ELF-1 (cell line): ENCODE measurements at places on chromosomes 7 and 10.

DNA sequence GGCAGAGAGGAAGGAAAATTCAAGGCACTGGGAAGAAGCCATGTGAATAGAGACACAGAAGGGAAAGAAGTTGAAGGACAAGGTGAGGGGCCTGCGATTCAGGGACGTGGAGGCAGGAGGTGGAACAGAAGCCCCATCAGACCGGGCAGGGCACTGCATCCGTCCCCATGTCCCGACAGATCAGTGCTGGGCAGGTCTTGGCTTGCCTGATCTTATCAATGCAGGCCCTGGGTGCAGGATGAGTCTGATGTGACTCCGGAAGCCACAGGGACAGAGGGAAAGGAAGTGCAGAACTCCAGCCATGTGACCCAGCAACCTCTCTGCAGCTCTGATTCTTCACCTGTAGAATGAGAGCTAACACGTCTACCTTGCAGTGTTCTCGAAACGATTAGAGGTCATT lies 136.2 kb upstream of the CTBP2 start:
- DNase-seq: no peak

DNA sequence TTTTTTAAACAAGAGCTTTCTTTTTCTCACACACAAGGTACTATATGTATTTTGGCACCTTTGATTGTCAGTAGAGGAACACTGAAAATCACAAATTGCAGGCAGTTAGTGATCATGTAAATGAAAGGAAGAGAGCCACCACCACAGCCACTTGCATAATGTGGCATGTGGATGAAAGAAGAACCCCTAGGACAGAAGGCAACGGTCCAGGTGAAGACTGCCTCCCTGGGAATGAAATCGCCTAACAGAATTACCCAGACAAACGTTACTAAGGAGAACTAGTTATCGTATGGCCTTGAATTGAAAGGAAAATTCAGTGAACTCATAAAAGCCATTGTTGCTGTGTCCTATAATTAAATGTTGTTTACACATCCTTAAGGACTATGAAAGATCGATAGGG lies 41.2 kb upstream of the PTPRZ1 start:
- DNase-seq: no peak

DNA sequence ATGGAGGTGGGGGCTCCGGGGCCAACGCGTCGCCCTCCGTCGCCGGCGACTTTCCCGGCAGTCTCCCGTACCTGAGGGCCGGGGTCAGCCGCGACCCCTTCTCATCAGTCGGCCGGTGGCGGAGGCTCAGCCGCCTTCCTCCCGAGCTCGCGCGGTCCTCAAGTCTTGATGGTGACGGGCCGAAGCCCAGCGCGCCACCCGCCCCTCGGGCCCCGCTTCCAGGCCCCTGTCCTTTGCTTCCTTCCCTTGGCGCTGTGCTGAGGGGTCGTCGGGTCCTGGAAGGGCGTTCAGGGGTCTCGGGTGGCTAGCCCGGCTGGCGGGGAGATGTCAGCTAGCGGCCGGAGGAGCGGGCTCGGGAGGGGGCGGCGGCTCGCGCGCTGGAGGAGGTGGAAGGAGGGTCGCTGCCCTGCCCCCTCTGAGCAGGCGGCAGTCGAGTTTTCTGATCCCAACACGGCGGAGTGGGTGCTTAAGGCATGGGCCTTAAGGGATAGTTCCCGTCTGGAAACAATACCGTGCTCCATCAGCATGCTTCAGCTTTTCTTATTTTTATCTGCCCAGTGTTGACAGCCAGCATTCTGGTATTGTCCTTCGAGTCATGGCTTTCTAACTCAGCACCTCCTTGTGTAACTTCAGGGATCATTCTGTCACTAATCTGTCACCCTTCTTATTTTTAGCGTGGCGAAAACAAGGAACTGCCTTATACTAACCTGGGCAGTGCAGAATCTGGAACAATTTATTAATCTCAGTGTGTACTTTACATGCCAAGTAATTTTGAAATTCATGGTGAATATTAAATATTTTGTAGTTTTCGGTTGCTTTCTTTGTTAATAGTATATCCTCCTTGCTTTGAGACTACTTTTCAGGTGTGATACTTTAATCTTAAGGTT lies 748 bp downstream of the PHTF2 start:
- peak; percentile 79 for DNase-seq

DNA sequence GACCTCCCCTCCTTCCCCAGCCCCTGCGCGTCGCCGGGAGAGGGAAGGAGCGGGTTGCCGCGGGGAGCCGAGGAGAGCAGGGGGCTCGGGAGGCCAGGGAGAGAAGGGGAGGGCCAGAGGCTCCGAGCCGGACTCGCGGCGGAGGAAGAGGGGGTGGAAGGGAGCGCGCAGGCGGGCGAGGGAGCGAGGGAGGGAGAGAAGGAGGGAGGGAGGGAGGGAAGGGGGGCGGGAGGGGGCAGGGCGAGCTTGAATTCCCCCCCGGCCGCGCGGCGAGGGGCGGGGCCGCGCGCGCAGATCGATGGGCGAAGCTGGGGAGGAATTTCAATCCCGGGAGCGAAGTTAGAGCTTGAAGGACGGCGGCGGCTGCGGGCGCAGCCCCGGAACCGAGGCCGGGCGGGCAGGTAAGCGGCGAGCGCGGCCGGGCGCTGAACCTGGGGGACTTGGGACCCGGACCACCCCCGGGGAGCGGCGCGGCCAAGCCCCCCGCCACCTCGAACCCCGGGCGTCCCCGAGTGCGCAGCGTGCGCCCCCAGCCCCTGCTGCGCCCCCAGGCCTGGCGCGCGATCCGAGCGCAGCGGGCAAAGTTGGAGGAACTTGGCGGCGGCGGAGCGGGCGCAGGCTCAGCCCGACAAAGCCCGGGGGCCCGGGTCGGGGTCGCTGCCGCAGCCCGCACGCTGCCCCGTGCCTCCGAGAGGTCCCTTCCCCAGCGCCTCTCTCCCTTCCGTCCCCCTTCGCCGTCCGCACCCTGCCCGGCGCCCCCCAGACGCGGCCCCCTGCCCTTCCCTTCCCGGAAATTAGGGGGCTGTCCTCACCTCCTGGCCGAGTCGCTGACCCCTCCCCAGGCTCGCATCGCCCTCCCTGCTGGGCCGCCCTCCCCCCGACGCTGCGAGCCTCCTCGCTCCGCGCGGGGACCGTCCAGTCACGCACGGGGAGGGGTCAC lies at the start of gene ELFN1:
TSS of gene ELFN1 (plus strand) at position 324 of the 940 bp plus-strand sequence. CDS start 74,320 bp downstream, outside the sequence.
- peak; percentile 68 for DNase-seq

DNA sequence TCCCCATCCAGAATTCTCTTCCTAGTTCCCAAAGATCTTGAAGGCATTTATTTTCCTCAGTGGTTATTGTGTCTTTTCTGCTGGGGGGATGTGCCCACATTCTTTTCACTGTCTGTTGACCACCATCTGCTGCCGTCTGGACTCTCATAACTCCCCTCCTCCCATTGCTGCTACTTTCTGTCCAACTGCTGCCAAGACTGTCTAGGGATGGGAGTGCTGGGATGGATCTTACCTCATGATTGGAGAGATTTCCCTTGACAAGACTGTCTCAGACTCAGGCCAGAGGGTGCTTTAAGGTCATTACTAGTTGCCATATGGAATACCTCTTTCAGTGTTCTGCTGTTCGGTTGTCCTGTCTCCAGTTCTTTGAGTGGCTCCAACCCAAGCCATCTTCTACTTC lies 141.6 kb downstream of the C1GALT1 start:
- DNase-seq: no peak

- no peak for DNase-seq
Measured at GRCh38 chr7:112453505-112454171, 3.4 kb downstream of the IFRD1 start.

- DNase-seq: peak; percentile 69
Measured at GRCh38 chr7:38798552-38799267, 110.3 kb downstream of the VPS41 start.
